ENCODE measurements at places on chromosomes 2 and 18.

GRCh38 chr2:231110551-231110950, 14.3 kb downstream of the HTR2B start:
- DNase-seq: no peak

DNA sequence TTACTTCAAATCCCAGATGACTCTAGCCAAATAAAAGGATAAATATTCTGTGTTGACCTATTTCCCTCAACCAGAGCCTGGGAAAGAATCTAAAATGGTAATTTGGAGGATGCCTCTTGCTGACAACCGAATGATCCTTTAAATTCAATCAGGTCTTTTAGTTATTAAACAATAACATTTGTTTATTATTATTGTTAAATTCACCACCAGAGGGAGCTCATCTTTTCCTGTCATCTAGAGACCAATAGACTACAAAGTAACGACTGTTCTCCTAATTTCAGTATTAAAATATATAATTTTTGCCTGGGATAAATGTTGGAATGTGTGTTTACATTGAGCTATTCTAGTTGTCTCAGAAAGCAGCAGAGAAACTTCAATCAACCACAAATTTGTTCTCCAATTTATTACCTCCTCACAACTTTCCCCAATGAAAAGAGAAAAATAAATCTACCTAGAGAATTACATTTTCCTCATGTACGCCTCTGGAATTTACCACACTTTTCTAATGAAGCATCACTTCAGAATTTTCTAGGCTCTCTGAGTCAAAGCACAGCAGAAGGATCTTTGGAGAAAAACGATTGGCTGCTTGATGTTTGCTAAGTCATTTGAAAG, 142.7 kb downstream of the SCG2 start:
- DNase-seq: no peak

- DNase-seq: no peak
Measured at GRCh38 chr2:75327334-75327733, 128.0 kb upstream of the TACR1 start.

DNA sequence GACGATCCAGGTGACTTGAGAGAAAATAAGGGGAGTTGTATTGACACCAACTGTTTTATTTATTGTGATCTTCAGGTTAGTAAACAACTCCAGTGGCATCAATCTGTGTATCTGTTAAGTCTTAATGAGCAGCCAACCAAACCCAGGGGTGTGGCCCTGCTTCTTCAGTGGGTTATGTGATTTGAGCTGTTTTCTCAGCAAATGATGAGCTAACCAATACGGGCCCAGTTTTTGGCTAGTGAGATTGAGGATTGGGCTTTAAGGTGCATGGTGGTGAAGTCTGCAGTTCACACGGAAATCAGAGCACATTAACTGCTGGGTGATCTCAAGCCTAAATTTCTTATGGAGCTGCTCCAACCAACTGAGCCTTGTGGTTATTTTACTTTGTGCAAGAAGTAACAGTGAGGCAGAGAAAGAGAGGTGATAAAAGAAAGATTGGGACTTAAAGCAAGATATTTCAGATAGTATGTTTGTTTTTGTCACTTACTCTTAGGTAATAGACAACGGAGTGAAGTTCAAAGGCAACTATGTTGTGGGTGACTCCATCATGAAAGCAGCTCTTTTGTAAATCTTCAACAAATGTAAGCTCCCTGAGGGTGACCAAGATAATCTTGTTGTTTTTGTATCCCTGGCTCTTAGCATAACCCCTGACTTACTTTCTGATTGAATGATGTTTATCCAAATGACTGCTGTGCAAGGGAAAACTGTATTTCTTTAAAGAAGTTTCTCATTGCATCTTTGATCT, 2.4 kb downstream of the MTCL1 start:
- no peak for DNase-seq

GRCh38 chr18:23103449-23103848, 31.8 kb upstream of the CABLES1 start:
- no peak for DNase-seq

DNA sequence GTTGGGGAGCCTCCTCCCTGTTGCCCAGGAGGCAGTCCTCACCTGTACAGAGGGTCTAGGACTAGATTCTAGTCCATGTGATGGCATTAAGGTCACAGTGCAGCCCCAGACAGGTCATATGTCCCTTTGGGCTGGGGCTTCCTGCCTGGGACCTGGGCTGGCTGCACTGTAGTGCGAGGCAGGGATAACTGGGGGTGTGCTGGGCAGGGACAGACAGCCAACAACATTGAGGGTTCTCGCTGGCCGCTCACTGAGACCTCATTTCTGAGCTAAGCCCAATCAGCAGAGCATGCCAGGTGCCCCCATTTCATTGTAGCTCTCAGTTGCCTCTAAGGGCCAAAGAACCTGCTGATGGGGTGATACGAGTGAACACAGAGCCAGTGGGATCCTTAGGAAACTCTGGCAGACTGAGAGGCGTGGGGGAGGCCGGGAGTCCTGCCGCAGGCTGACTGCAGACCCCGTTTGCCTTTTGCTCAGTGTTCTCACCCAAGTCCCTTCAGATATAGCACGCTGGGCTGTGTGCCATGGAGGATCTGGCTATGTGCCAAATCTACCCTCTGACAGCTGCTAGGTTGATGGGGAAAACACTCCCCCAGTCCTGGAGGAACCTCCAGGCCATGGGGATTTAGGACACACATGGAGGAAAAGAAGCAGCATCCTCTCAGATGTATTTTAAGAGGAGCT, 51.9 kb downstream of the DYSF start:
- no peak for DNase-seq

- DNase-seq: no peak
Measured at GRCh38 chr18:44893966-44894365, 213.3 kb downstream of the SETBP1 start.

- DNase-seq: no peak
Measured at GRCh38 chr2:39607538-39608262, 58.0 kb upstream of the TMEM178A start.

GRCh38 chr2:31877008-31877407, 133.8 kb downstream of the MEMO1 start:
- DNase-seq: no peak

DNA sequence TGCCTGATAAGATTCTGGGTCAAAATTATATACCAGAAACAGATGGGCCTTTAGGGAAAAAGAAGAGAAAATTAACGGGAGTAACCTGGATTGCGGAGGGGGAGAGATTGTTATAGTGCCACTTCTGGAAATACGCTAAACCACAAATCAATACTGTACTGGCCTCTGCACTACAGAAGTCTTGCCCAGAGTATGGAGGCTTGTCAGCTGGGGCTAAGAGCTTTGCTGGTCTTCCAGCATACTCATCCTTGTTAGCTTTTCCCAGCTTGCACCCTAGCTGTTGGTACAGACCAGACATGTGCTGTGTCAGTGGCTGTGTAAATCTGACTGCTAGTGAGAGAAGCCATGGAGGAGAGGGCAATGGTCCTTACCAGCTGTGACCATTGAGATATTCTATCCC, 8.9 kb downstream of the AGBL5 start:
- no peak for DNase-seq

DNA sequence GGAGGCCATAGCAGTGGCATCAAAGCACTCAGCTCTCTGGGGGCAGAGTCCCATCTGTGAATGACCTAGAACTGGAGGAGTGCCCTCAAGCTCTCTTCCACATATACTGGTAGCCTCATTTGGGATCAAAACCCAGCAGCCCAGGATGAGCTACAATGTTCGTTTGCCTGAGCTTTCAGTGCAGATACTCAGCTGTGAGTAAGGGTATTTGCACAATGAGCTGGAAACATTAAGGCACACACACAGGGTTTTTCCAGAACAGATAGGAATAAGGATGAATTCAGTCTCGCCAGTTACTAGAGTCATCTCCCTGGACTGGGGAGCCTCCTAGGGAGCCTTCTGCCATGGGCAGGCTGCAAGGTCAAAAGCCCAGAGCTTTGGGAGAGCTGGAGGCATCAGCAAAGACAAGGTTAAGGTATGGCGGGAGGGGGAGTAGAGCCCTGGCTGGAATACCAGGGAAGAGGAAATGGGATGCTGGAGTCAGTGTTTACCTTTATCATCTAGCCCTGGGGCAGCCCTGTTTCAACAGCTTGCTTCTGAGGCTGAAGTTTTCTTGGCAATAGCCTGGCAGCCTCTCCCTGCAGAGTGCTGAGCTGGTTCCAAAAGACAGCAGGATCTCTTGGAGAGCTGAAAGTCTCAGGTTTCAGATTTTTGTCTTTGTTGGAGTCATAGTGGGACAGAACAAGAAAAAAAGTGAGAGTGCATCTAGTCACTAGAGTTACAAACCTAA, 187.7 kb downstream of the LOXHD1 start:
- DNase-seq: no peak

DNA sequence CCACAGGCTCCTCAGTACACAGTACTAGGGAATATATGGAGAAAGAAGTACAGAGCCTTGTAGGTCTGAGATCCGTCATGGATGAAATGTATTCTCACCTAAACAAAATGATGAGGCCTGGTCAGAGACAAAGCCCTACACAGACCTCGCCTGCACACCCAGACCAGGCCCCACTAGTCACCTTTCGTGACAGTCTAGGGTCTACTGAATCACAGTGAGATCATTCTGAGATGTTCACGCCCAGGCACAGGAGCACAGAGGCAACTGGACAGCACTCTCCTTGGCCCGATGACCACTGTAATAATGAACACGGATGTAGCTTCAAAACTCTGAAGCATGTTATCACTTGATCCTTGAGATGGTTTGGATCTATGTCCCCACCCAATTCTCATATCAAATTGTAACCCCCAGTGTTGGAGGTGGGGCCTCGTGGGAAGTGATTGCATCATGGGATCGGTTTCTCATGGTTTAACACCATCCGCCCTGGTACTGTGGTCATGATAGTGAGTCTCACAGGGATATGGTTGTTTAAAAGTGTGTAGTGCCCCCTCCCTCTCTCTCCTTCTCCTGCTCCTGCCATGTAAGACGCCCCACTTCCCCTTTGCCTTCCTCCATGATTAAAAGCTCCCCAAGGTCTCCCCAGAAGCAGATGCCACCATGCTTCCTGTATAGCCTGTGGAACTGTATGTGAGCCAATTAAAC, 15.1 kb downstream of the DOCK10 start:
- DNase-seq: no peak

- DNase-seq: no peak
Measured at GRCh38 chr2:21939967-21940366, 816.2 kb downstream of the TDRD15 start.

- no peak for DNase-seq
Measured at GRCh38 chr2:230953845-230954244, 28.8 kb upstream of the GPR55 start.

DNA sequence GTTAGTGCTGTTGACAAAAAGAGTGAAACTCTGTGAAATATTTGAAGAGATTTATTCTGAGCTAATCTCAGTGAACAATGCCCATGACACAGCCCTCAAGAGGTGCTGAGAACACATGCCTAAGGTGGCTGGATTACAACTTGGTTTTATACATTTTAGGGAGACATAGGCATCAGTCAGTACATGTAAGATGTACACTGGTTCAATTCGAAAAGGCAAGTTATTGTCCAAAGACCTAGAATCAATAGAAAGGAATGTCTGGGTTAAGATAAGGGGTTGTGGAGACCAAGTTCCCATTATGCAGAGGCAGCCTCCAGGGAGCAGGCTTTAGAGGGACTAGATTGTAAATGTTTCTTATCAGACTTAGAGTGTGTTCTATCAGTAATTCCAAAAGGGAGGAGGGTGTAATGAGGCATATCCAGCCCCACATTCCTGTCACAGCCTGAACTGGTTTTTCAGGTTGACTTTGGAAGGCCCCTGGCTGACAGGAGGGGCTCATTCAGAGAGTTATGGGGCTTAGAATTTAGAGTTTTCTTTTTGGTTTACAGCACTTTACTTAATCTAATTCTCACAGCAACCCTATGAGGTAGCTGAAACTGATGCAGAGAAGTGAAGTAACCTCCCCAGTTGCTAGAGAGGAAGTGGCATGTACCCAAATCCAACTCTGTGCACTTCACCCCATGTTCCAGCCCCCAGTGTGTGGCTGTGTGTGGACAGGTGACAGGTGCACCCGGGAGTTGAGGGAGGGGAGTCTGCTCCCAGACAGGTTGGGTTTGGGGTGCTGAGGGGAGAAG, 28.3 kb upstream of the ASAP2 start:
- no peak for DNase-seq

GRCh38 chr18:54931152-54931551, 28.1 kb downstream of the CCDC68 start:
- no peak for DNase-seq

GRCh38 chr2:233922471-233922870, 5.3 kb downstream of the TRPM8 start:
- no peak for DNase-seq

DNA sequence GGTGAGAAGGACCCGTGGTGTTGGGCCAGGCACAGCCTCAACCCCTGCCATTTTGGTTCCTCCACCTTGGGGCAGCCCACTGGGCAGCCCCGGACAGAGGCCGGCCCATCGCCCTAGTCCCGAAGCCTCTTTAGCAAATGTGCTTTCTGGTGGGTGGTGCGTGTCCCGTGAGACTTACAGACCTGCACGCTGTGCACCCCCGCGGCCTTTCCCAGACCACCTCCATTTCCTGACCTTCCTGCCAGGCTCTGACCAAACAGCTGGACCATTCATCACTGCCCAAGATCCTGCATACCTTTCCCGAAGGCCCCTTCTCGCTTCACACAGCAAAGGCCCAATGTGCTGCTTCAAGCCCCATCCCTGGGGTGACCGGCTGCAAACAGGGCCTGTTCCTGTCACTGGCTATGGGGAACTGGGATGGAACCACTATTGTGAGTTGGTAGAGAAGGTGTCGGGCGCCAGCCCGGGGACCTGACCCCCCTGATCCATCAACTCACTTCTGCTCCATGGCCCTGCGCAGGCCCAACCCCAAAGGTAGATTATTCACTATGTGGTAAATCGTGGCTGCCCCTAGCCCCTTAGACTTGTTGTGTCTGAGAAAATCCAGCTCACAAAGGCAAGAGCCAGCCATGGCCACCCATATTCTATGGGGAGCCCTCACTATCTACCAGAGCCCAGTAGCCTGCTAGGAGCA, 341.0 kb downstream of the EIPR1 start:
- DNase-seq: no peak

- no peak for DNase-seq
Measured at GRCh38 chr2:17171446-17172049, 346.7 kb downstream of the RAD51AP2 start.

DNA sequence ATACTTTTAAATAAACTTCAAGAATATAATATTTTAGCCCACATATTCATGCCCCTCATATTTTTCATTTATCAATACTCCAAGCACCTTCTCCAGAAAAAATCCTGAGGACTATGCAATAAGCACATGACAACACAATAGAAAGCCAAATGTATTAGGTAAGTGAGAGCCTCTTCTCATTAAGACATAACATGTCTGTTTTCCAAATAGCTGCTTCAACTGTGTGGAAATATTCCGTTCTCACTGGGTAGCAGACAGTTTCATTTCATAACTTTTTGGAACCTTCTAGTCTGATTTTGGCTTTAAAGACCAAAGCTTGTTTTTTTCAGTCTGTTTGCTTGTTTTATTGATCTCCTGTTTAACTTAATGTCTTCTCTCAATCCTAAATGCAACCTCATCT, 137.8 kb downstream of the PIK3C3 start:
- DNase-seq: no peak

DNA sequence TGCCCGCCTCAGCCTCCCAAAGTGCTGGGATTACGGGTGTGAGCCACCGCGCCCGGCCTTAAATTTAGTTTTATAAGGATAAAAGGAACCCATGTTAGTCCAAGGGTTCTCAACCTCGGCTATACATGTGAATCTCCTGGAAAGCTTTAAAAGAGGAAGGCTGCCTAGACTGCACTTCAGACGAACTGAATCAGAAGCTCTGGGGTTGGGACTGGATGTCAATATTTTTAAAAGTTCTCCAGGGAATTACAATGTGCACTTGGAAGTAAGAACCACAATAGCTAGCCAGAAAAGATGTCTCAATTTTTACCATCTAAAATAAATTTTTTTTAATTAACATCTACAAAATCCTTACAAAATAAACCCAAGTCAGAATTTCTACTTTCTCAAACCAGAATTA, 10.1 kb downstream of the LMAN2L start:
- DNase-seq: no peak

GRCh38 chr2:133780099-133780996, 212.1 kb upstream of the NCKAP5 start:
- no peak for DNase-seq
